EL (cell line): ENCODE measurements at places on chromosomes 2 and 18.

- no peak for DNase-seq
Observed at GRCh38 chr2:7292154-7292691, 375.0 kb downstream of the RNF144A start.

GRCh38 chr2:112293636-112294401 lies 18.4 kb downstream of the ZC3H6 start:
- DNase-seq, result no peak

- no peak for DNase-seq
Observed at GRCh38 chr2:204539019-204539385, 6.3 kb upstream of the PARD3B start.

DNA sequence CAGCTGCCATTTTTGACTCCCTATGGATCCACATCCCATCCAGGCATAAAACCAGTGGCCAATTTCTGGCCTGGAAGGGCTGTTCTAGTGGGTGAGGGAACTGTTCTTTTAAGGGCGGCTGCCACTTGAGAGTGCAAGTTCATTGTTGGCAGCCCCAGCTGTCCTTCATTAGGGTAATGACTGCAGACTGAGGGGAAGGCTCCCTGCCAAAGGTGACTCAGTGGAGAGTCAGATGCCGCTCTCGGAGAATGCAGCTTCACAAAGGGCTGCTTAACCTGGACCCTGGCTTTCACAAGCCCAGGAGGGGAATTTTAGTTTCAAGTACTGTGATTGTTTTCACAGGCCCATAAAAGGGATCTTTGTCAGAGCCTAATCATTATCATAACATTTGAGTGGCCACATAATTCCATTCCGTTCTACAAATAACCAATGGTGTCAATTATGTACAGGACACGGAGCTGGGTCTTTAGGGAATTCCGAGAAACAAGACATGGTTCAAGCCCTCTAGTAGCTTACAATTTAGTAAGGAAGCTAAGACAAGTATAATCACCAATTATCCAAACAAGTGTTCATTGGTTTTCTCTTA lies 235.7 kb downstream of the CDCA7 start:
- DNase-seq, result peak; percentile 96

DNA sequence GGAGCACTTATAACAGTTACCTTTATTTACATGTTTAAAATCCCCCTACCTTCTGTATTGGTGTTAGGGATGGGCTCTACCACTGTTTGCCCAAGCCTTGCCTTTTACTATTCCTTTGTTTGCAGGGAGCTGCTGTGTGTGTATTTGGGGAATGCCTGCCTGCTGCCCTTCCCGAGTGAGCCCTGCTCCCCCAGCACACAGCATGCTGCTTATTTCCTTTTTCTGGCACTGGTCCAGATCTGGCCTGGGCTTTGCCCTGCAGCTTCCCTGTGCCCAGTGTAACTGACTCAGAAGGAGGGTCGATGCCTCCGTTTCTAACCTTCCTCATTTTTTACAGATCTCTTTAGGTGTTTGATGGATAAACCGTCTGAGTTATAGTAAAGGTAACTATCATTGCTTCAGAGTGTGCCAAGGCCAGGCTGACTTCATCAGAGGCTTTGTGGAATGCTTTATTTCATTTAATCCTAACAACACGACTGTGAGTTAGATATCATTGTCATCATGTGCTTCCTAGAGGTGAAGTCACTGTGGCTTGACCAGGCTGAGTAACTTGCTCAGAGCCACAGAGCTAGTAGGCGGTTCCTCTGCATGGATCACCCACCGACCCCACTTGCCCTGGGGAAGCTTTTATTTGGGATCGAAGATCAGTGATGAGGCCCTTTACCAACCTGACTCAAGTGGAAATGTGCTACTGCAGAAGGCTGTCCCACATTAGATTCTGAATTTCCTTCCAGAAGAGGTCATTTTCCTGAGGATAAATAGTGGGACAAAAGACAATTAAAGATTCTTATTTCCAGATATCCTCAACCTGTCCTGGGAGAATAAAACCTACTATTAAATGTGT lies 238.8 kb downstream of the ZNF407 start:
- DNase-seq, result peak; percentile 52

DNA sequence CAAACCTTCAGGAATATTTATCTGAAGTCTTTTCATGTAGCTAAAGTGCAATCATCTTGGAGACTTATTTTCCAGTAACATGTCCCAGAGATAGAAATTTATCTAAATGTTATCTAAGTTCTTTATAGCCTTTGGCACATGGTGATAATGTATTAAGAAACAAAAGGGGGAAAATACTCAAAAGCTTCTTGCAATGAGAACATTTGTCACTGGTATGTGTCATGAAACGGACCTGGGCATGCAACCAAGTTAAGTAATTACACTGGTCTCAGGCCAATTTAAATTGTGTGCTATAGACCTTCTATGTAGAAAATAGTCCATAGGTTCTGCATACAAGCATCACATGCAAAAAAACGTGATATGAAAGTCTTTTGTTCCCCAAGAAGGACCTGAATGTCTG lies 136.2 kb downstream of the SLC8A1 start:
- peak; percentile 69 for DNase-seq
